ENCODE measurements at places on chromosomes 7 and 10. TPM values are rescaled to one million over a fixed set of nuclear protein-coding genes. Genes with fewer than 3 reads are reported as not detected.

CPA1 gene
- total RNA-seq = not detected

PRTFDC1 gene
- 15.3 TPM for total RNA-seq

GPR158 gene
- total RNA-seq = not detected

AQP1 gene
- 1.1 TPM for total RNA-seq

TBATA gene
- not detected for total RNA-seq

ANKRD30A gene
- total RNA-seq = not detected

PALS2 gene
- 16.1 TPM for total RNA-seq

ATP6V1F gene
- 108 TPM for total RNA-seq

ERVW-1 gene
- not detected for total RNA-seq

DTX2 gene
- total RNA-seq = 9.5 TPM

WNT16 gene
- not detected for total RNA-seq

SAMD8 gene
- 23.7 TPM for total RNA-seq

ACTL6B gene
- not detected for total RNA-seq

HDAC9 gene
- 4.6 TPM for total RNA-seq

OPN1SW gene
- total RNA-seq = not detected

GIMAP4 gene
- total RNA-seq = not detected

PNLIPRP1 gene
- not detected for total RNA-seq

OGDHL gene
- total RNA-seq = 0.18 TPM

DEPP1 gene
- 14.4 TPM for total RNA-seq

HOXA9 gene
- 17.9 TPM for total RNA-seq

TMEM26 gene
- total RNA-seq = 0.18 TPM

ENTPD1 gene
- not detected for total RNA-seq

GALNT17 gene
- total RNA-seq = not detected

OR9A2 gene
- total RNA-seq = not detected

GIMAP2 gene
- 1.2 TPM for total RNA-seq

TMEM139 gene
- not detected for total RNA-seq

DDC gene
- not detected for total RNA-seq

FXYD4 gene
- total RNA-seq = not detected

PRF1 gene
- total RNA-seq = not detected

FGFBP3 gene
- total RNA-seq = 0.18 TPM

FAM25C gene
- total RNA-seq = not detected
